ENCODE measurements at places on chromosomes 4 and X.

DNA sequence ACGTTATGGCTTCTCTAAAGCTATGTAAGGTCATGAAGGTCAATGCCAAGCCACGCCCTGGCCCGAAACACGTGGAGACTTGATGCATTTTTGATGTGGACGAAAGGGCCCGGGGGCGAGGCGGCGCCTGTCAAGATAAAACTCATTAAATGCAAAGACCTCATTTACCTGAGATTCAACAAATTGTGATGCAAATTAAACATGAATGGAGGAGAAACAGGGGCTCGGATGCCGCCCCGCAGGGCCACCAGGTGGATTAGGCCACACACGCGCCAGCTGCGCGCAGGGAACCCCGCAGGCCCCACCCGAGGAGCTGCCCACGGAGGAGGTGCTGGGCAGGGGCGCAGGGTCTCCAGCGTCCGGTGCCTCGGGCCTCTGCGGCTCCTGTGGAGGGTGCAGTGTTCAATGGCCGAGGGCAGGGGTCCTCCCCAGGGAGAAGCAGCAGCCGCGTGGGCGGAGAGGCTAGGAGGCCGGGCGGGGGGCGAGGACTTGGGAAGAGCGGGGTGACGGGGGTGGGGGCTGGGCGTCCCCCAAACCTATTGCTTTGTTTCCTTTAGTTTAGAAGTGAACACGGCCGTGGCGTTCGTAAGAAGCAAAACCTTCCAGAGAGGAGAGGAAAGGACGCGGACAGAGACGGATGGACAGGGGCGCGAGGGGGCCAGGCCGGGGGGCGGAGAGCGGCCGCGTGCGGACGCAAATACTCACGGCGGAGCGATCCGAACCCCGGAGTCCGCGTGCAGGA lies 40.4 kb downstream of the CPLX1 start:
- no peak for DNase-seq

DNA sequence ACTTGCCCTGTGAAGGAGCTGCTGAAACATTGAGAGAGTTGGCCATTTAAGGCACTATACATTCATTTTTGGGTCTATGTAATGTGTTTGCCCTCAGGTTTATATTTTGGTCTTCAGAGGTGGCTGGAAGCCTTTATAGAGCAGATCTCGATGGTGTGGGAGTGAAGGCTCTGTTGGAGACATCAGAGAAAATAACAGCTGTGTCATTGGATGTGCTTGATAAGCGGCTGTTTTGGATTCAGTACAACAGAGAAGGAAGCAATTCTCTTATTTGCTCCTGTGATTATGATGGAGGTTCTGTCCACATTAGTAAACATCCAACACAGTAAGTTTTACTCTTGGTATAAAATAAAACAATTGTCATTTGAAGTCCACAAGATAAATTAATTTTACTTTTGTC lies 31.1 kb downstream of the EGF start:
- DNase-seq, result no peak

GRCh38 chr4:66204534-66205247 lies 534.4 kb upstream of the EPHA5 start:
- no peak for DNase-seq

- DNase-seq, result no peak
These were observed 2.1 kb downstream of the PDS5A start for GRCh38 chr4:39975488-39976089.

- DNase-seq, result no peak
These were observed 1.8 kb downstream of the FRMPD4 start for GRCh38 chrX:12139934-12140611.

- no peak for DNase-seq
These were observed 42.0 kb upstream of the STPG2 start for GRCh38 chr4:98185279-98185678.

GRCh38 chr4:169239221-169239905 lies 31.4 kb downstream of the SH3RF1 start:
- DNase-seq, result no peak

DNA sequence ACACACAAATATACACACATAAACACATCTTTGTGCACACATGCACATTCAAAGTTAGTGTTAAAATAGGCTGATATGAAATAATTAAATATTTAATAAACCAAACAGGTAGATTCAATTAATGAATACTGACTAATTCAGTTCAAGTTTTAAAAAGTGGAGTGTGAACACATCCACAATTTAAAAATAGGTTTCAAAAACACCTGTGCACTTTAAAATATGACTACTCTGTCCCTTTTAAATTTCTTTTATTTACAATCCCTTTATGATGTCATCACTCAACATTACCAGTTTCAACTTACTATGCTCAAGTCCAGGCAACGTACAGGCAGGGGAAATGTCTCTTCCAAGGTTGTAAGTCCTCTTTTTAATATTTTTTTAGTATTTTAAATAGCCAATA lies at the start of gene CYLC1:
TSS of gene CYLC1 (plus strand) at position 301 of the 400 bp plus-strand sequence. CDS start at position 338, 37 bp downstream.
- DNase-seq, result no peak

DNA sequence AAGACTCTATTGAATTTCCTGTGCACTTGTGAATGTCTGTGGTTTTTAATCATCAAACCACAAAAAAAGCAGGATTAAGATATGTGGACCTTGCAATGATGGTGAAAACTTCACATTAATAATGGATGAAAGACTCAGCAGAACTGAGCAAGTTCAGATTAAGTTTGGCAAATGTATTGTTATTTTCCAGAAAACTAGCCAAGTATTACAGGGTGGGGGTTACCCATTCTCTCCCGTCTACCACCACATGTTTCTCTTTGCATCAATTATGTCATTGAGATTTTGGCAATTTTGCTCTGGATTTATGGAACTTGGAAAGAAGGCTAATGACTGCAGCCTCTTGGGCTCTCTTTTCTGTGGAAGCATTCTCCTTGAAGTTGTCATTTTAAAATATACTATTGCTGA lies 577.1 kb downstream of the ANKRD50 start:
- DNase-seq, result no peak

DNA sequence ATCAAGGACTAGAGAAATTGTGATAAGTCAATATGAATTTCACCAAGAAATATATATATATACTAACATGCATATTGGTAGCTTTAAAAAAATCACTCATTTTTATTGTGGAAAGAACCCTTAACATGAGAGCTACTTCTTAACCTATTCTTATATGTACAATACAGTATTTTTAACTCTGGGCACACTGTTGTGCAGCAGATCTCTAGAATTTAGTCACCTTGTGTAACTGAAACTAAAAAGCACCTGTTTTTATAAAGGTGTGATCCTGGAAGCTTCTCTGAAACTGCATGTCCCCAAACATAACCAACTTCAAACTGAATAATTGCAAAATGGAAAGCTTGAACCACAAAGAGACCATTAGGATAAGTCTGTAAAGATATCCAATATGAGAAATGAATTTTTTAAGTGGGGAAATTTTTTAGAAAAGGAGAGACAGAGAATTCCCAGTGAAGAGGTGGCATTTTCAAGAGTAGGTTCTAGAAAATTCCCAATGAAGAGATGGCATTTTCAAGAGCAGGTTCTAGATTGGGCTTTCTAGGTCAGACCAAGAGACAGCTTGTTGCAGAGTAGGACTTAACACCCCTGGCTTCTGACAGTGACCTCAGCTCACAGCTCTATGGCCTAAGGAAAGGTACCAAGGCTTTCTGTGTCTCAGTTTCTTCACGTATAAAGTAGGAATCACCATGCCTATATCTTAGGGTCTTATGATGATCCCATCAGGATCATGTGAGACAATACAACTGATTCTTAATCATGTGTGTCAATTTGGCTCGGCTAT lies 22.0 kb upstream of the PPARGC1A start:
- no peak for DNase-seq

- DNase-seq, result no peak
These were observed 384.4 kb downstream of the PCDH7 start for GRCh38 chr4:31104577-31104976.

- DNase-seq, result no peak
These were observed 137.3 kb downstream of the MGST2 start for GRCh38 chr4:139802931-139803330.

DNA sequence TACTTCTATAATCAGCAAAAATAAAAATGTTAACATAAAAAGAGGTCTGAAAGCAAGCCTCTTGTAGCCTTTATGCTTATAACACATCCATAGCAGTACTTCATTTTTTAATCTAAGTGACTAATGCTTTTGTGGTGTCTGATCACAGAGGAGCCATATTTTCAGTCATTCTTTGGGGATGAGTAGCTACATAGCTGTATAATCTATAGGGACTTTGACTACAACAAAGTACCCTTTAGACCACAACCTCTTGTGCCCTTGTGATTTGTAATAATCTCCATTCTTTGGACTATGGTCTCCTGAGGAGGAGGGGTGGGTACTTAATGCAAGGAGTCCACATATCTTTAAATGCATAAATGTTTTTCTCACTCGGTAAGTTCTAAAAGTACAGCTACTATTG lies 9.6 kb downstream of the DRP2 start:
- DNase-seq, result no peak

DNA sequence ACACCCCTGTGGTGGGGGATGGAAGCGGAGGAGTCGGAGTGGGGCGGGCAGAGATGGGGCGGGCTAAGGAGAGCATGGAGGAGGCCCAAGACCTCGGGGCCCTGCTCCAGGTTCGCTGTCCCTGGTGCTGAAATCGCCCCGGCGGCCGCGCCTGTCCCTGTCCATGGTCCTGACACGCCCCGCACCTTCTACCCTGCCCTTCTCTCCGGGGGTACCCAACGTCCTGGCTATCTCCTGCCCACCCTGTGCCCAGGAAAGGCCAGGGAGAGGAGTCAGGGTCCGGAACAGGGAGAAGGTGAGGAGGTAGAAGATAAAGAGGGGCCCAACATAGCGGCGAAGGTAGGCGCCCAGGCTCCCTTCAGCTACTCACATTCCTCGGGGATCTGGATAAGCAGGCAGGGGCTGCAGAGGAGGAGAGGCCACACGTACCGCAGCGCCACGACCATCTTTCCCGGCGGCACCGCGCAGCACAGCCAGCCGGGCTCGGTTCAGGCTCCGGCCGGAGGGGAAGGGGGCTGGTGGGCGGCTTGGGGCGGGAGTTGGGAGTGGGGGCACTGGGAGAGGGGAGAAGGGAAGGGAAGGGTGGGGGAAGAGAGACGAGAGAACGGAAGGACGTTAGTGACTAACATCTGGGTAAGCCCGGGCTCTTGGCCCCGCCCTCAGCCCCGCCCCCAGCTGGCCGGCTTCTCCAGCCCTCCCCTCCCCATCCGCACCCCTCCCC lies 10.4 kb downstream of the L1CAM start:
- peak; percentile 68 for DNase-seq
